ENCODE measurements at places on chromosomes 13 and 19.

DNA sequence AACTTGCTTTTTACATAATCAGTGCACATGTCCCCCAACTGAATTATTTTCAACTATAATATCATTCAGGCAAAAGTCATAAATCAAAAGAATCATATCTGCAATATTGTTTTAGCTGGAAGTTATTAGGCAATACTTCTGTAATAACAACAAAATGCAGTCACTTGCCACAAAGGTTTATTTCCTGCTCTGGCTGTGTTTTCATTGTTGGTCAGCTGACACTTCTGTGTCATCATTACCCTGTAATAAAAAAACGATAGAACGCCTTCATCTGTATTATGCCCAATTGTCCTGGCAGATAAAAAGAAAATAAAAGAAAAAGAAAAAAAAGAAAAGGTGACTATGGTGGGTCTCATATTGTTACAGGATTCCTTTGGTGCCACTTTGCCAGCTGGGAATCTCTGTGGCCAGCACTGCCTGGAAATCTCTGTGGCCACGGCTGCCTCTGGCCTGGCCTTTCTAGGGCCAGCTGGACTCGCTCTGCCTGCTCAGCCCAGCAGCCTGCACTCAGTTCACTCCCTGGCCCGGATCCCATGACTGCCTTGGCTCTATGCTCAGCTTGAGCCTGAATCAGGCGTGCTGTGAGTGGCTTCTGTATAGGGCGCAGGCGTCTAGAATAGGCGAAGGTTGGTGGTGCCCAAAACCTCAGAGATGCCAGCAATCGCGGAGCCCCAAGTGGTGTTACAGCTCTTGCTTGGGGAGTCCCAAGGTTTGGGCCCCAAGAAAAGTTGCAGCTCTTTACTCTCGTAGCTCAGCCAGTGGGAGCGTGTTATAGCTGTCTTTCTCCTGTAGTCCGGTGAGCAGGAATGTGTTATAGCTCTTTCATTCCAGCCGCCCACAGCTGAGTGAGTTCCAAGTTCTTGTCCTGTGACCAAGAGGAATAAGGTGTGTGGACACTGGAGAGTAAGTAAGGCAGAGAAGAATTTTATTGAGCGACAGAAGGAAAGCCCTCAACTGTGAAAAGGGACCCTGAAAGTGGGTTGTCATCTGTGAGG lies 1227.1 kb downstream of the SLITRK1 start:
- DNase-seq: no peak

GRCh38 chr19:3125900-3126524 lies 9.8 kb upstream of the GNA15 start:
- DNase-seq: no peak

- DNase-seq: no peak
These were observed 7.2 kb upstream of the SLC35E1 start for GRCh38 chr19:16579381-16579780.

GRCh38 chr19:35476149-35476548 lies 14.1 kb downstream of the KRTDAP start:
- no peak for DNase-seq
